ENCODE measurements at places on chromosomes 5 and 9.

GRCh38 chr5:37638897-37639296, 200.9 kb downstream of the GDNF start:
- DNase-seq: no peak

- DNase-seq: no peak
These were observed 138.7 kb downstream of the DRD1 start for GRCh38 chr5:175305251-175305650.

DNA sequence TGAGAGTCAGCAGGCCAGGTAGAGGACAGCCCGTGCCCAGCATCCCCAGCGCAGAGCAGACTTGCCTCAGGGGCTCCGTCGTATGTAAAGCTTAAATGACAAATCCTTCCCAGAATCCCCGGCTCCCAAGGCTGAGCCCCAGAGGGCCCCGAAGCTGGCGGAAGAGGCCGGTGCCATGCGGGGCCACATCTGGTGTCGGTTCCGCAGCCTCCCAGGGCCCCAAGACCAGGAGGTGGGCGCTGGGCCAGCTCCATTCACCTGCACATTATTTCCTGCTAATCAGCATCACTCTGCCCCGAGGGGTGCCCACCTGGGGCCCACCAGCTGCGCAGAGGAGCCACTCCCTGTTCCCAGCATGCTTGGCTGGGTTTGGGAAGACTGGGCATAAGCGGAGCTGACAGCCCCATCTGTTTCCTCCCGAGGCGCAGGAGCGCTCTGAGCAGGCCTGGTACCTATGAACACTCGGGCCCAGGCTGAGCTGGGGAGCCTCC, 124.0 kb upstream of the PPP1R26 start:
- no peak for DNase-seq

DNA sequence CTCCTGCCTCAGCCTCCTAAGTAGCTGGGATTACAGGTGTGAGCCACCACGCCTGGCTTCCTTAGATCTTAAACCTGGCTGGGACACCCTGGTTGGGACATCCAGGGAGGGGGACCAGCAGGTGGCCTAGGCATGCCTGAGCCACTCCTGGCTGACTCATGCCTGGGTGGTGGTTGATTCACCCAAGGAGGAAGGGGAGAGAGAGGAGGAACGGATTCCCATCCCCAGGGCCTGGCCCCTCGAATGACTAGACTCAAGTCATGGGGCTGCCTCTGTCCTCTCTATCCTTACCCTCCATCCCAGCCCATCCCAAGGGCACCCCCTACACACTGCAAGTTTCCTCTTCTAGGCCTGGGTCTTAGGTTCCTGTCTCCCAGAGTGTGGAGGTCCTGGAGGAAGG, 12.7 kb downstream of the EEIG1 start:
- DNase-seq: peak; percentile 68

- no peak for DNase-seq
These were observed 207.0 kb upstream of the ACO1 start for GRCh38 chr9:32177396-32177795.

- peak; percentile 69 for DNase-seq
These were observed at the start of gene MARVELD2 for GRCh38 chr5:69414885-69415583. MARVELD2 (plus strand) TSS chr5:69415116; CDS start chr5:69419386, 4,270 bp downstream.

DNA sequence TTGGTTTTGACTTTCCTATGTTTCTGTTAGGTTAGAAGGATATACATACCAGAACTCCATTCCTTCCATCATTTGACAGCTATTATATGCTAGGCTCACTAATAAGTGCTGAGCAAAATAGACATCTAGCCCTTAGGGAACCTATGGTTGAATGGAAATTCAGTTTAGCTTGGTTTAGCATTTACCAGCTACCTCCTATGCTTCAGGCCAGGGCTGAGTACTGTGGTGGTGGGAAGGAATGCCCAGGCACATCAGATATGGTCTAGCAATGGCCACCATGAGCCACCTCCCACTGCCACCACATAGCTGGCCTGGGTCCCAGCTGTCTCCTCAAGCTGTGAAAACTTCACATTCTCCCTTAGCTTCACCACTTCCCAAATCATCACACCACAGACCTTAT, 89.4 kb downstream of the SPOCK1 start:
- DNase-seq: no peak

GRCh38 chr5:91315701-91316100, 67.4 kb downstream of the ARRDC3 start:
- DNase-seq: peak; percentile 43

GRCh38 chr5:170313344-170313743, 15.8 kb upstream of the LCP2 start:
- peak; percentile 80 for DNase-seq

DNA sequence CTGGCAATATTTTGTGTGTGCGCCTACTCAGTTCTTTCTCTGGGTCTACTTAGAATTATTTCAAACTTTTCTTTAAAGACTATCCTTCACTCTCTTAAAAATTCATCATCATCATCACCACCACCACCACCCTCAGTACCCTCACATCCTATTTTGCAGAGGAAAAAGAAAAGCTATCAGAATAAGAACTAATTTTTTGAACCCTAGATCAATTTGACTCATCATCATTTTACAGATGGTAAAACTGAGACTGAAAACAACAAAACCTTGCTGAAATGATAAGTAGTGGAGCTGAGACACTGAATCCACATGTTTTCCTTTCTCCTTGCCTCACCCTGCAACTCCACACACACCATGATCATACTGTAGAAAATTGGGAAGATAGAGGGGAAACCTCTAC, 119.3 kb downstream of the SSBP2 start:
- DNase-seq: no peak

Data from suppressor macrophage treated with lipopolysaccharide for 1 hour (primary cell).